ENCODE measurements at places on chromosomes 12 and 14.

DNA sequence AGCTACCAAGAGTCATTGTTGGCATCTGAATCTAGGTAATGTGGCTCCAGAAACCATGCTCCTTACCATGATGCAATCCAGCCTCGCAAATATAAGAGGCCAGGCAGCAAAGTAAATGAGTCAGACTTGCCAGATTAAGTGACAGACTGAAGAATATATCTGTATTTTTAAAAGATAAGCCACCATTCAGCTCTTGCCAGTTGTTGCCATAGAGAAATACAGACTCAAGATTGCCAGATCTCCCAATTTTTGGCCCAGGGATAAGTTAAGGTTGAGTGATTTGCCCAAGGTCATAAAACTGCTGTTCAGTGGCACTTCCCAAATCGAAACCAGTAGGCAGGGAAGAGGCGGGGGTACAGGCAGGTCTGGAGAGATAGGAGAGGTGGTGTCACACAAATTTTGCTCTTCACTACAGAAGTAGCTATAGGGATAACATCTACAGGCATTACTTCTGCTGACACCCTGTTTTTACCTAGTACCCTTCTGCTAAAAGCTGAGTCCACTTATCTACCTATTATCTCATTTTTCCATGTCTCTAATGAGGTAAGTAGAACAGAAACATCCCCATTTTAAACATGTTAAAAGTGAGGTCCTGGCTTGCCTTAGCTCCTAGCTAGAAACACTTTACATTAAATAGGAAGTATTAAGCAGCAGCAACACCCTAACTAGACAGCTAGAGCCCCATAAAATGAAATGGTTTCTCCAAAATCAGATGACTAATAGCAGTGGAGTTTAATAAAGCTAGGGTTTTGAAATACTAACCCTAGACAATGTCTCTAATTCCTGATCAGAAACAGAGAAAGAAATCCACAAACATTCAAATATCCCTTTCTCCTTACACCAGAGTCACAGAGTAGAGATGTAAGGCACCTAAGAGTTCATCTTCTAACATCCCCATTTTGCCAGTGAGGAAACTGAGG lies 19.5 kb downstream of the DCAF5 start:
- peak; percentile 80 for DNase-seq

DNA sequence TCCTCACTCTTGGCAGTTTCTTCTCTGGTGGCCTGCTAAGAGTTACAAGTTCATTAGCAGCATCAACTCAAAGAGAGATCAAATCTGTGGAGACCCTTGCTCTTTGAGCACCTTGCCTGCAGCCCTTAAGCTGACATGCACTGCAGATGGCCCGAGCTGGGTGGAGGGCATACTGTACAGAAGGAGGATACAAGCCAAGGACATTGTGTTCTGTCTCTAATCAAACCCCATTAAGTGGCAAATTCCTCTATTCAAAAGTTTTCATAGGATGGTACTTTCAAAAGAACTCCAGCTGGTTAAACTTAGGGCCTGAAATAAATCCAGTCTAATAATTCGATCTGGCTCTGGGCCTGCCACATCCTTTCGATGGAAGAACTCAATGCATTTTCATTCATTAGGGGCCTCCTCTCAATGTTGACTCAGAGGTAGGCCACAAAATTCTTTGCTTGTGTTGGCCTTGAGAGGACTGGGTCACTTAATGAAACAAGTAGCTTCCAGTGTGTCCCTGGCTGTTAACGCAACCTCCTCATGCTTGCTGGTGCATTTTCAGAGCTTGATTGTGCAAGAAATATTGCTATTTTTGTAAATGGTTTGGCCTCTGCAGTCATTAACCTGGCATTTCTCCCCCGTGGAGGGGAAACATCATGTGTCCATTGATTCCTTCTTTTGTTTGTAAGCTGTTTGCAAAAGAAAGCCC lies 318.2 kb downstream of the NUAK1 start:
- peak; percentile 95 for DNase-seq

GRCh38 chr12:55842681-55843429 lies at the start of gene MMP19:
Gene MMP19, minus strand, starts transcription at chr12:55842936. Its CDS starts 106 bp downstream, at chr12:55842830.
- DNase-seq: peak; percentile 84

GRCh38 chr12:78331181-78331580 lies 500.5 kb downstream of the NAV3 start:
- DNase-seq: no peak

- no peak for DNase-seq
Measured at GRCh38 chr14:59564366-59564765, 12.2 kb downstream of the CCDC175 start.

DNA sequence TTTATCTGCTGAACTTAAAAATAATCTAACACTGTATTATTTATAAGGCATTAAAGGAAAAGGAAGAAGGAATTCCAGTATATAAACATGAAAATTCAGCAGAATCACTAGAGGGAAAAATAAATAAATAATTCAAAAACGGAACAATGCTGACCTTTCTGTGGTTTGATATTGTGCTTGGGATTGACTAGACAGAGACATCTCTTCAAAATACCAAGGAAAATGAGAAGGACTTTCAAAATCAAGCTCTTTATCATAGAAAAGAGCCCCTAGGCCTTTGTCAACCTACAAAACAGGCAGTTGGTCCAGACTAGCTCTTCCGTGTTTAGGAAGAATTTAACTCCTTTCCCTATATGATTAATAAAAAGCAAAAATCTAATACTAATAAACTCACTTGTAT lies 6.3 kb upstream of the FLRT2 start:
- DNase-seq: no peak

- DNase-seq: peak; percentile 87
Measured at GRCh38 chr14:92473261-92473968, 40.2 kb upstream of the RIN3 start.

- DNase-seq: no peak
Measured at GRCh38 chr14:105337433-105337832, 22.9 kb downstream of the PACS2 start.

DNA sequence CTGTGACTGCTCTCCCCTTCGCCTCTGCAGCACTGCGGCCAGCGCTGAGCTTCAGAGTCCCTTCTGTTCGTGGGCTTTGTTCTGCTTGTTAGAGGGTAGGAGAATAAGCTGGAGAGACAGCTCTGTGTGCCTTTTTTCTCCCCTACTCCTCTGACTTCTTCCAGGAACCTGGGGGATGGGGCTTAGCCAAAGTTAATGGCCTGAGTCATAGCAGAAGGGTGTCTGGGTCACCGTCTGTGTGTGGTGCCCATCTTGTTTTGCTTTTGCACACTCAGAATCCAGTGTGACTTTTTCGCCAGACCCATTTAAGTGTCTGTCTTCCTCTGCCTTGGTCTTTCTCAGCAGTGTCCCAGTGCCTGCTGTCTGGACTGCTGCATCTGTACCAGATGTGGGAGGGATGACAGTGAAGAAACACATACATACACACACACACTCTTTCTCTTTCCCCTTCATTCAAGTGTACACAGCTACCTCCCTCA lies 3.0 kb downstream of the KIF5A start:
- DNase-seq: peak; percentile 78

DNA sequence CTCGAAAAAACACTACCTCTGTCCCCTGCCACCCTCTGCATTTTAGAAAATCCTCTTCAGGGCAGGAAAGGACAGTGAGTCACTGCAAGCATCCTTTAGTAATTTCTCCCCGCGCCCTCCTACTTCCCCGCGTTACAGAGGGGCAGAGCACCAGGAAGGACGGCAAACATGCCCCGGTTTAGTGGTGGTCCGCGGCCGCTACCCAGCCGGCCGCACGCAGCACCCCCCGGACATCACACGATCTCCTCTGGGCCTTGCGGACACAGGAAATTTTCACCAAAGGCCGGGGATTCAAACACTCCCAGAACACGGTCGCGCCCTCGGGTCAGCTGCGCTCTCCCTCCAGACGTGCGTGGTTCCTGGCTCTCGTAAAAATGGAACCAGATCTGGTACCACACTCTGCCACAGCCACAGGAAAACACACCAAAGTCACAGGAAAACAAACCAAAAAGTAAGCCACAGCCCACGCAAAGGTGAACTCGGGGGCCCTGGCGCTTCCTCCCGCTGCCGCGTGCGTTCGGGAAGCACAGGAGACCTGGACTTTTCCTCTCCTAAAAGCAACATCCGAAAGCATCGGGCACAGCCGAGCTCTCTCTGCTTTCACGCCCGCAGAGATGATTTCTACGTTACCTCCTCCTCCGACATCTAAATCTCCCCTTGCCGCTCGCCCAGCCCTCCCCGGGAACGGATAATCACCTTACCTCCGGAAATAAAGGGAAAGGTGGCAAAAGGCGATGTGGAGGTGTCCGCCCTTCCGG lies 839 bp downstream of the SLC38A1 start:
- DNase-seq: peak; percentile 60

GRCh38 chr14:105865904-105866840 lies 339.8 kb downstream of the TMEM121 start:
- DNase-seq: no peak

DNA sequence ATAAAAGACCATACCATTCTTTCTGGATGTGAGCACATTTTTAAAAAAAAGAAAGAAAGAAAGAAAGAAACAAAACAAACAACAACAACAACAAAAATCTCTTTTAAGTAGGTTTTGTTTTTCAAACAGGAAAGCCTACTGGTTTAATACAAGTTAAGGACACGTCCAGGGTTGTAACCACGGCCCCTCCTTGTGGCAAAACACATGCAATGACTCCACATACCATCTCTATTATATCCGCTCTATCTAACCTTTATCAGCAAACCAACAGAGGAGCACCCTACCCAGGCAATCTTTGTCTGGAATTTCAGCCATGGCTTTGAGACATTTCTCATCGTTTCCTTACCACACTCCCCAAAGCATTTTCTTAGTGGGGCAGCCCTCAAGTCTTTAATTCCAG lies 360.5 kb upstream of the TMPO start:
- DNase-seq: no peak

- no peak for DNase-seq
Measured at GRCh38 chr12:88856201-88856600, 275.9 kb upstream of the KITLG start.

DNA sequence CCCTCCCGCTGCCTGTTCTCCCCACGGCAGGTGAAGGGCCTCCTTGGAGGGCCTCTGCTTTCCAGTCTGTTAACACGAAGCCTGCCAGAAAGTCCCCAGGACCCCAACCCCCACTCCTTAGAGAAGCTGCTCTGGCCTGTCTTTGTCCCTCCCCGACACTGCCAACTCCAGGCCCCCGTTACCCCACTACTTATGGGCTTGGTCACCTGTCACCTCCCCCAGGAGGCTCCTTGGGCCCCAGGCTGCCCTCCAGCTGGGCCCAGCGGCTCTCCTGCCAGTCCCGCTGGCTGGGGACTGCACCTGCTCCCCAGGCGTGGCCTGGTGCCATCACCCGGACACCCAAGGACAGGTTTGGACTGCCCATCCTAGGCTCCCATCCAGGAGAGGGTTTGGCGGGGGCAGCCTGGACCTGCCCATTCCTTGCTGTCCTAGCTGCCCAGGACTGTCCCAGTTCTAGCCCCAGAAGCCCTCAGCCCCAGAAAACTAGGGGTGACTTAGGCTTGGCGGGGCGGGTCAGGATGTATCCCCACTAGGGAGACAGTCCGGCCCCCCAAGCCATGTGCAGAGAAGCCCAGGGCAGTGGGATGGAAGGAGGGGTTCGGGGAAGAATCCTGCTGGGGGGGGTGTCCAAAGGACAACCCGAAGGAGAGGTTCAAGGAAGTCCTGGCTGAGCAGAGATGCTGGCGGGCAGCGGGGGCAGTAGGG lies 155.7 kb upstream of the C14orf180 start:
- no peak for DNase-seq

- no peak for DNase-seq
Measured at GRCh38 chr12:120940006-120940405, 35.8 kb upstream of the SPPL3 start.

DNA sequence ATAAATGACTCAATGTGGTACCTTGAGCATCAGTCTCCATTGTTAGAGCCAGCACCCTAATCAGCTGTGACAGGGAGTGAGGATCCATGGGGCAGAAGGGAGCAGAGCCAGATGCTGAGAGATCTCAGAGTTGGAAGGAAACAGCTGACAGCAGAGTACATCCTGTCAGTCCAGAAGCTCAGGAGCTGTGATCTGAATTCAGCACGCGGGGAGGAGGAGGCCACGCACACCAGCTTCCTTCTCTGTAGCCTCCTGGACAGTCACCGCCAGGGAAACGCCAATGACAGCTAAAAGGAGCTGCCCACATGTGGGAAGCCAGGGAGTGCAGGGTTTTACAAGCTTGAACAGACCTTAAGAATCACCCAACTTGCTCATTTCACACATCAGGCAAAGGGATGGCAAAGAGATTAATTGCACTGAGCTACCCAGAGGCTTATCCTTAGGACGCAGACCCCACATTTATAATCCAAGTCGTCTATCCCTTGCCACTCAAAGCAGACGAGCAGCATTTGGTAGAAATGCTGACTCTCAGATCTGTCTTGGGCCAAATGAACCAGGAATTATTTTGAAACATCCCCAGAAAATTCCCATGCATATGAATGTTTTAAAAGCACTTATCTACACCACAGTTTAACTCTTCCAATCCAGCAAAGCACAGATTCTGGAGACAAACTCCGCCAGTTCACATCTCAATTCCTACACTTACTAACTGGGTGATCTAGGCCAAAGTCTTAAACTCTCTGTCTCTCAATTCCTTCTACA lies 322.6 kb upstream of the TMTC1 start:
- DNase-seq: no peak

- DNase-seq: no peak
Measured at GRCh38 chr12:52144512-52145227, 47.1 kb downstream of the KRT80 start.

GRCh38 chr12:64528616-64529015 lies 76.7 kb downstream of the TBK1 start:
- peak; percentile 30 for DNase-seq

GRCh38 chr12:124592050-124592449 lies 24.6 kb upstream of the NCOR2 start:
- peak; percentile 74 for DNase-seq

DNA sequence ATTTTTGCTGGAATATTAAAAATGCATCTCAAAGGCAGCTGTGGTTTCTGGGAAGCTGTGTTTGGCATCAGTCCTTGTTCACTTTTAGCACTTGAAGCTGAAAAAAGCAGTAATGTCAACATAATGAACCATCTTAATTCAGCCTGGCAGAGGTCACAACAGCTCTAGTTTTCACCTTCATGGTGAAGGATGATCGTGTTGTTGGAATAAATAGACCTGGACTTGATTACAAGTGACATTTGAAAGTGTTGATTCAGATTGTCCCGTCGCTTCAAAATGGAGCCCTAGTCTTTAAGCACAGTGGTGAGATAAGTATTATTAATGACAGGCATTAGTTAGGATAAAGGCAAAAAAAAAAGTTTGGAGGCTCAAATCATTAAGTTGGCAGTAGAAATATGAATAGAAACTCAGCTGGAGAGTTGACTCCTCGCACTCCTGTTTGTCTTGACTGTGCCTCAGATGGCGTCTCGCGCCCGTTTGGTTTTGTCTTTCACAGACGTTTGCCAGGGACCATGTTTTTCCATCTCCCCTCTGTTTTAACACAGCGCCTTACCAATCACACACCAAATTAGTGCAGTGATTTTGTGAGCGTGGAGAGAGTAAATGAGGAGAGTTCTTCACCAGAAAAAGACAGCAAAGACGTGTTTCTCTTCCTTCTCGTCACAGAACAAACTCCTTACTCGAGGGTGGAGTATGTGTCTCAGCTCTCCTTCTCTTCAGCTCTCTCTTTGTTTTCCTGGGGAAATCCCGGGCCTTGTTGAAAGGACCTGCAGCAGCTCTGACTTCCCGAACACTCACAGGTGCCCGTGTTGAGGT lies 53.4 kb upstream of the MMP17 start:
- no peak for DNase-seq
